ENCODE measurements at places on chromosomes 12 and 14.
A peak's percentile ranks its signal among the peaks of the same experiment; 100 is the strongest.

DNA sequence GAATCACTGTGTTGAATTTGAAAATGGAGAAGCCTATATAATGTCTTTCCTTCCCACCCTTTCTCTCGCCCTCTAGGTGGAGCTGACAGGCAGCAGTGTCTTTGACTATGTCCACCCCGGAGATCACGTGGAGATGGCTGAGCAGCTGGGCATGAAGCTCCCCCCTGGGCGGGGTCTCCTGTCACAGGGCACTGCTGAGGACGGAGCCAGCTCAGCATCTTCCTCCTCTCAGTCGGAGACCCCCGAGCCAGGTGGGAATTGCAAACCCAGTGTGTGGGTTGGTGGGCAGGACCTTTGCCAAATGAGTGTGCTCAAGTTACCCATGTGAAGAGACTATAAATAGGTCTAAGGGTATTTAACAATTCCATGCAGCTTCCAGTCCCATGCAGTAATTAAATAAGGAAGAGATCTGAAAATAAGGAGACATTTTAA is 274.7 kb downstream of the EGLN3 start:
- DNase-seq = peak; percentile 73

GRCh38 chr12:130051900-130052299 is 110.4 kb upstream of the FZD10 start:
- DNase-seq = no peak

- no peak for DNase-seq
Observed at GRCh38 chr14:44448951-44449358, 58.1 kb downstream of the FSCB start.

GRCh38 chr12:71780237-71780822 is 25.7 kb downstream of the RAB21 start:
- peak; percentile 53 for DNase-seq

DNA sequence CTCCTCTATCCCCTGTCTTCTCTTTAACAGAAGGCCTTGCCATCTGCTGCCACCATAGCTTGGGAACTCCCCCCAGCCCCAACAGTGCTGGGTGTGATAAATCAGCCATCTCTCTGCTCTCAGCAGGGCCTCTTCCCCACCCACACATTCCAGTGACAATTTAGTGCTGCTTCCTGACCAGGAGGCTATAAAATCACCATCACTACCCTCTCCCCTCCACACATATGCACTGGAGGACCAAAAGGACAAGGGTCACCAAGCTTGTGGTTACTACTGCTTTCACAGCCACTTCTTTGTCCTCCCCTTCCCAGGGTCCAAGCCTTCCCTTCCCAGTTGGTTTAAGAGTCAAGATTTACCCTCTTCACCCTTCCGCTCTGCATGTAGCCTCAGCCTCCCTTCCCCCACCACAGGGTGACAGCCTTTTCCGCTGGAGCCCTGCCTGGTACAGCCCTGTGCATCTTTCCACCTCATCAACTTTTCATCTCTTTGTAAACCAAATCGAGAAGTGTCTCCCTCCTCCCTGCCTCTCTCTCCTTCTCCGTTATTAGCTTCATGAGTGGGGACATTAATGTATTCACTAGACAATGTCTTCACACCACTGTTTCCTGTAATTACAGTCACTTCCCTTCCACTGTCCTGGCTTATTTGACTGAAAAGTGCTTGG is 9.4 kb downstream of the PSMB5 start:
- DNase-seq = no peak

- DNase-seq = peak; percentile 62
Observed at GRCh38 chr12:62123721-62124203, 136.4 kb upstream of the USP15 start.

DNA sequence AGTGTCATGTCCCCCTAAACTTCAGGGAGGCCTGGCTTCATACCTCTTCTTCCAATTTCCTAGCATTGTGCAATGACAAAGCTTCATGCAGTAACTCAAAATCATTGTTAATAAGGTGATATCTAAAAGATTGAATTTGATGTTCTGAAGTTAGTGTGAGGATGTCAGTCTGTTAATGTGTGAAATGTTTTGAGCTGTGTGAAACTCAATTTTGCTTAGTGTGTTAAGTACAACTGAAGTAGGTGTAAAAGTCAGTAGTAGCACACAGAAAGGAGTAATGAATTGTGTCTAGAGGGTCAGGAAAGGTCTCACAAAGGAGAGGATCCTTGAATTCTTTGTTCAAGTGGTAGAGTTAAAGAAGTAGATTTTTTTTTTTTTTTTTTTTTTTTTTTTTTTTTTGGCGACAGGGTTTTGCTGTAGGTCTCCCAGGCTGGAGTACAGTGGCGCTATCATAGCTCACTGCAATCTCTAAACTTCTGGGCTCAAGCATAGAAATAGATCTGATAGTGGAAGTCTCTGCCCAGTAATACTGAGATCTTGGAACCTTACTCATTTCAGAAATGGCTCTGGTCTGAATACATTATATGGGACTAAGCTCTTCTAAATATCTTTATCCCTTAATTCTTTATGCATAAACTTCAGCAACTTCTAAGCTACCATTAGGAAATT is 63.9 kb downstream of the FUT8 start:
- DNase-seq = no peak

- no peak for DNase-seq
Observed at GRCh38 chr14:43249591-43249990, 1257.5 kb downstream of the FSCB start.

DNA sequence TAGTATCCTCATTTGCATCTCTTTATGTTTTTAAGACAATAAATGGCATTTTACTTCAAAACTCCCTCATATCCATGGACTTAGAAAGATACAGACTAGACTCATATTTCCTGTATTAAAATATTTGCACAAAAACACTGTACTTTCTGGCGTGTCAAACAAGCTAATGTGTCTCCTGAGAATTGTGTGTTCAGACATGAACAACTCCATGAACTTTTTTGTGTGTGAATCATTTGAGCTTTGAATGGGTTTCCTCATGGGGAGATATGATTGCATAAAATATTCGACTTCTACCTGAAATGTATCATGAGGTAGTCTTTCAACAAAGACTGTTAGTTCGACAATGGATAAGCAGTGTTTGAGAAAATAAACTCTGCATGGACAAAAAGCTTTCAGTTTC is 58.8 kb downstream of the TMEM30B start:
- no peak for DNase-seq

DNA sequence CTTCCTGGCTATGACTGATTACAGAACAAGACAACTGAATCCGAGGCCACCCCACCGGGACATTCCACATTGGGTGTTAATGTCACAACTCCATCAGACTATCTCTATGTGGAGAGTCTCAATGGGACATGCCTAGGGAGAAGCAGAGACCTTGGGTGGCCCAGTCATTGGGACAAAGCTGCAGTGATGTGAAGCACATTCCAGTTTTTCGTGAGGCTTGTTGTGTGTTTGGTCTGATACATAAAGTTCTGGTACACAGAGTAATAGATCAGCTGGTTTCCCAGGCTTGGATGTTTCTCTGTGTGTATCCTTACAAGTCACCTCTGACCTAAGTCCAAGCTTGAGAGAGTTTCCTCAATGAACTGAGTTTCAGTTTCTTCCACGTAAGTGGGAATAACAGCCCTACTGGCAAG is 42.3 kb downstream of the CPM start:
- no peak for DNase-seq

GRCh38 chr14:89388853-89389252 is 28.2 kb downstream of the FOXN3 start:
- peak; percentile 15 for DNase-seq

GRCh38 chr12:122874081-122874480 is 21.8 kb downstream of the VPS37B start:
- no peak for DNase-seq

- DNase-seq = no peak
Observed at GRCh38 chr12:22173177-22173576, 127.2 kb downstream of the CMAS start.

- DNase-seq = no peak
Observed at GRCh38 chr12:14156606-14157005, 175.2 kb upstream of the GRIN2B start.

DNA sequence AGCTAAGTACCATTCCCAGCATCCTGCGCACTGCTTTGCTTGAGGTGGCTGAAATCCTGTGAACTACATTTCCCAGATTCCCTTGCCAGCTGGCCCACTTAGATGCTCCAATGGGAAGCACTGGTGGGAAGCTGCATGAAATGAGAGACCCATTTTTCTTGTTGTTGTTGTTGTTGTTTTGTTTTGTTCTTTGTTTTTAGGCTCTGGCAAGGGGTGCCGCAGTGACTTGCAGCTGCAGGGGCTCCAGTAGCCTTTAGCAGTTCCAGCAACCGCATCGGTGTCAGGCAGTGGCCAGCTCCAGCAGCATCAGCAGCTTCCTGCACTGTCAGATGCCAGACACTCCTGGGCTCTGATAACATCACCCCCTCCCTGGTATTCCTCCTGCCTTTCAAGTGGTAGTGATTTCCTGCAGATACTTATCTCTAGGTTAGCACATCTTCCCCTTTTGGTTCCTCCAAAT is 8.8 kb upstream of the EGLN3 start:
- no peak for DNase-seq

Data from iris pigment epithelial cell (primary cell).